ENCODE measurements at places on chromosomes 16 and 17. TPM values are rescaled to one million over a fixed set of nuclear protein-coding genes. Genes with fewer than 3 reads are reported as not detected.

The IFT20 gene
- 39.1 TPM for polyA plus RNA-seq

The GLTPD2 gene
- polyA plus RNA-seq: not detected

The CHST4 gene
- polyA plus RNA-seq: not detected

The DNAH9 gene
- not detected for polyA plus RNA-seq

The PROCA1 gene
- polyA plus RNA-seq: 0.71 TPM

The NPB gene
- 0.21 TPM for polyA plus RNA-seq

The NGFR gene
- 0.10 TPM for polyA plus RNA-seq

The AXIN1 gene
- polyA plus RNA-seq: 4.0 TPM

The ADGRG1 gene
- 1.1 TPM for polyA plus RNA-seq

The C16orf89 gene
- not detected for polyA plus RNA-seq

The STH gene
- not detected for polyA plus RNA-seq

The CD300E gene
- not detected for polyA plus RNA-seq

The CCDC154 gene
- 0.04 TPM for polyA plus RNA-seq

DNA sequence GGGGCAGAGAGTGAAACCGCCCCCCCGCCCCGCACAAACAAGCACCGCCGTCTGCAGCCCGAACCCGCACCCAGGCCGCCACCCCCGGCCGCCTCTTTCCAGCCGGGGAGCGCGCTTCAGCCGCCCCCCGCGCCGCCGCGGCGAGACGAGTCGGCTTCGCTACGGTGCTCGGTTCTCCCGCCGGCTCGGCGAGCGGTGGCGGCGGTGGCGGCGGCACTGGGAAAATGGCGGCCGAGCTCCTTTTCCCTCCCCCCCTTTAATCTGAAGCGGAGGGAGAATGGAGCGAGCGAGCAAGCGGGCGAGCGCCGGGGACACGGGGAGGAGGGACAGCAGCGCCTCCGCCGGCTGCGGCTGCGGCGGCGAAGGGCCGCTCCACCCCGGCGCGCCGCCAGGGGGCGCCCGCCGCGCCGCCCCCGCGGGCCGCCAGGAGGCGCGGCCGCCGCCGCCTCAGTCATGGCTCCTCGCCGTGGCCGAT is at the start of gene KANSL1:
TSS of gene KANSL1 (minus strand) at position 279 of the 475 bp plus-strand sequence. CDS start 21,286 bp downstream, outside the sequence.
- DNase-seq: no peak

DNA sequence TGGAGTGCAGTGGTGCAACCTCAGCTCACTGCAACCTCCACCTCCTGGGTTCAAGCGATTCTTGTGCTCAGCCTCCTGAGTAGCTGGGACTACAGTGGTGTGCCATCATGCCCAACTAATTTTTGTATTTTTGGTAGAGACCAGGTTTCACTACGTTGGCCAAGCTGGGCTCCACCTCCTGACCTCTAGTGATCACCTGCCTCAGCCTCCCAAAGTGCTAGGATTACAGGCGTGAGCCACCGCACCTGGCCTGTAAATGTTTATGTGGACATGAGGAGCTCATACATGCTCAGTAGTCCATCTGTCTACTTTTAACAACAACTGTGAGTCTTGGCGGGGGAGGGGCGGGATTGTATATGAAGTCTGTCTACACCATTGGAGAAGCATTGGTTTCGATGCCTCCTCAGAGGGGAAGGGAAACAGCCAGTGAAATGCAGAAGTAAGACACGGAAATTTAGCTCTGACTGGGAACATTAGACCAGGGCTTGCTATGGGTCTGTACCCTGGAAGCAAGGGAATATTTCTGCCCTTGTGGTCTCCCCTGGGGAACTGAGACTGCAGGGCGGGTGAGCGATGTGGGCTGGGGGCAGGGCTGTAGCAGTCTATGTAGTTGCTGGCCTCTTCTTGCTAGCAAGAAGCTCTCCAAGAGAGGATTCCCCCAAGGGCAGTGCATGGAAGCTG is 9.3 kb downstream of the NUBP1 start:
- DNase-seq: no peak

GRCh38 chr17:67360880-67361279 is 5.5 kb downstream of the PSMD12 start:
- no peak for DNase-seq

- DNase-seq: no peak
Measured at GRCh38 chr17:39208136-39208535, 8.1 kb downstream of the RPL19 start.

DNA sequence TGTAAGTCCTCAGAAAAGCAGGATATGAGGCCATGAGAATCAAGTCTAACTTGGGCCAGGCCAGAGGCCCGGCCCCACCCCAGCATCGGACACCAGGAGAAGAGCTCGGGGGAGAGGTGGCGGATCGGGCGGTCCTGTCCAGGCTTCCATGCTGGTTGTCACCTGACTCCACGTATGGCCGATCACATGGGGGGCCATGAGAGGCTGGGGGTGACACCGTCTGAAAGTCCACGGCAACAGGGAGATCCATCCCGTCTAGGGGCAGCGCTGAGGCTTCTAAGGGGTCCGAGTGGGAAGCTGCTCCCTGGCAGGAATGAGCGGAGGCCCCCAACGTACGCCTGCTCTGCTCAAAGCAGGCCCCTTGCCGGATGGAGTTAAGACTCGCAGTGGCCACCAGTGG is 25.8 kb downstream of the ENGASE start:
- no peak for DNase-seq

DNA sequence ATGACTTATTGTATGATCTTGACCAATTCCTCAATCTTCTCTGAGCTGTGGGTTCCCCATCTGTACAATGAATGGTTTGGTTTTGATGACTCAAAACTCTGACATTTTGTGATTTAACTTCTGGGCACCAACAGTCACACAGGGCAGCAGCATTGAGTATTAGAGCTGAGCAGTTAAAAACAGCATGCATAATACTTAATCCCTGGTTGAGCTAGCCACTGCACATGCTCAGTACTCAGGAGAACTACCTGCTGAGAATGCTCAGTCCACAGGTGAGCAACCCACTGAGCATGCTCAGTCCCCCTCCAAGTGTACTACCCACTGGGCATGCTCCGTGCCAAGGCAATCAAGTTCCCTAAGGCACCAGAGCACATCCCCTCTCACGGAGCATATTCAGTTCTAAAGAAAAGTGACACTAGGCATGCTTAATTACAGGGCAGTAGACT is 68.7 kb downstream of the AIPL1 start:
- no peak for DNase-seq

GRCh38 chr17:45775148-45775547 is 9.0 kb upstream of the CRHR1 start:
- DNase-seq: no peak

DNA sequence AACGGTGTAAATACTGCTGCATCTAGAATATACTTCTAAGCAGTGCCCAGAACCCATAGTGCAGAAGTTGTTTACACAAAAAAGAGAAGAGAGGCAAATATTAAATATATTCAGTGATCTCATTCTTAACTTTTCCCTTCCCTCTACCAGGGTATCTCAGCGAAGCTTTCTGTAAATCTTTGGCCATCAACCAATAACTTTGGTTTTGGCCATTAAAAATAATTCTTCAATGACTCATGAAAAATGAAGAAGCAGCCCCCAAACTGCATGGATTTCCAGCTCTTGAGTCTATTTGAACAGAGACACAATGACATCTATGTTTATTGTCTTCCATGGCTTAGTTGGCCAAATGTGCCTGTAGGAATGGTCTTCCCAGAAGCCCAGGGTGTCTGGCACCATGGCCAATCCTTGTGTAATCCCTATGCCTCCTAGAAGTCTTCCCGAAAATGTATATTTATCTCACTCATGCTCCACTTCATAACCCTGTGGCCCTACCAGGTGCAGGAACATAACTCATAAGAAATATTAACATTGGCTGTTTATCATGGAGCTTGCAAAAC is 646.6 kb downstream of the TOX3 start:
- no peak for DNase-seq

- no peak for DNase-seq
Measured at GRCh38 chr16:30557707-30557956, 542 bp downstream of the ZNF764 start.

DNA sequence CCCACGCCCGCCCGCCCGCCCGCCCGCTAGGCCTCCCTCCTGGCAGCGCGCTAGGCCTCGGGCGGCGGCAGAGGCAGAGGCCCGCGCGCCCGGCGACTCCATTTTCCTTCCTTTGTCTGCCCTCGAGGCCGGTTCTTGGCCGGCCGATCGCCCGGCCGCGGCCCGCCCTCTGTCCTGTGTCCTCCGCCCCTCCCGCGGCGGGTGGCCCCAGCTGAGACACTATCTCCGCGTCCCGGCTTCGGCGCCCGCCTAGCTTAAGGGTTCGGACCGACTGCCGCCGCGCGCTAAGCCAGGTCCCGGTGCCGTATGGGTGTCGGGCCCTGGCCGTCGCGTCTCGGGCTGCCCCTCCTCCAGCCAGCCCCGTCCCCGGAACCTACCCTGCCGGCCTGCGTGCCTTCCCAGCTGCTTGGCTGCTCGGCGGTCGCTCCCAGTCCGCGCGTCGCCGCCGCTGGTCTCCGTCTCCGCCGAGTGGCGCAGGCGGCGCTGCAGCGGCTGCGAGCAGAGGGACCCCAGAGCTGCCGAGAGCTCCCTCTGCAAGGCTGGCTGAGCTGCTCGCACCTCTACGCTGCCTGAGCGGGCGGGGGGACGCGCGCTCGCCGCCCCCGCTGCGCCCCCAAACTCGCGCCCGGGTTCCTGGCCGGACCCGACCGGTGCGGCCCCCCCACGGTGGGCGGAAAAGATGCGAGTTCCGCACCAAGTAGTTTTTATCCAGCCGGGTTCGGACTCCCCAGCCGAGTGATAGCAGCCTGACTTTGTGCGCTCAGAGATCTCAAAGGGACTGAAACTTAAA is 787 bp downstream of the CTCF start:
- no peak for DNase-seq

- no peak for DNase-seq
Measured at GRCh38 chr16:20928774-20929411, 28.3 kb downstream of the LYRM1 start.

DNA sequence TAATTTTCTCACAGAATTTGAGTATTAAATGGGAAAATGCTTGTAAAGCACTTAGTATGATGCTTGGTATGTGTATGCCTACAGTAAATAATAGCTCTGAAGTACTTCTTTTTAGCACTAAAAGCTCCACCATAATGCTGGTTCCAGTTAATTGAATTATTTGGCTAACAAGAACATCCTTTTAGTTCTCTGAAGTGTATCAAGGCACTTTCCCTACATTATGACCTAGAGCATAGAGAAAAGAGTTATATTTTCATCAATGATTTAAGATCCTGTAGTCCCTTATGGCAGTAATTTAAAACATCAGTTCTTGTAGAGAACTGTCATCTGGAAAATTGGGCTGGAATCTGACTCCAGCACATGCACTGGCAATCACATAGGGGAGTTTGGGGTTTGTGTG is 21.9 kb upstream of the PHAF1 start:
- DNase-seq: no peak

- DNase-seq: no peak
Measured at GRCh38 chr16:27285676-27286196, 17.2 kb upstream of the NSMCE1 start.

- DNase-seq: no peak
Measured at GRCh38 chr16:82715160-82715559, 88.4 kb downstream of the CDH13 start.

GRCh38 chr16:85623250-85623649 is 10.1 kb downstream of the GSE1 start:
- no peak for DNase-seq

- no peak for DNase-seq
Measured at GRCh38 chr17:80955671-80956280, 35.9 kb upstream of the CHMP6 start.

- no peak for DNase-seq
Measured at GRCh38 chr17:41390411-41390938, 6.9 kb downstream of the KRT31 start.

GRCh38 chr17:70478902-70479301 is 309.6 kb downstream of the KCNJ2 start:
- DNase-seq: no peak

DNA sequence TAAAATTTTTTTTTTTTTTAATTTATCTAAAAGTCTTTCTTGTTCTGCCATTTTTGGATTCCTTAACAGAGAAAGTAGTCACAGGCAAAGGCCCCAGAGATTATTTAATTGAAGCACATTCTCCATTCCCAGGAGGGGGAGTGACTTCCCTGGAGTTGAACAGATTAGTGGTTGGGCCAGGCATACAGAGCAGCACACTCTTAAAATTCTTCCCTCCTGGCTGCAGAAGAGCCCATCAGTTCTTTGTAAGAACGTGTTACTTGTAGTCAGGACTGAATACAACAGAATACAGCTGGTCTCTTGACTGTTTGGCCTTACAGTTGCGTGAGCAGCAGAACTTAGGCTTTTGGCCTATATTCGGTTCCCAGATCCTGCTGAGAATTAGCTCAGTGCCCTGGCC is 1.8 kb downstream of the ALKBH5 start:
- no peak for DNase-seq

DNA sequence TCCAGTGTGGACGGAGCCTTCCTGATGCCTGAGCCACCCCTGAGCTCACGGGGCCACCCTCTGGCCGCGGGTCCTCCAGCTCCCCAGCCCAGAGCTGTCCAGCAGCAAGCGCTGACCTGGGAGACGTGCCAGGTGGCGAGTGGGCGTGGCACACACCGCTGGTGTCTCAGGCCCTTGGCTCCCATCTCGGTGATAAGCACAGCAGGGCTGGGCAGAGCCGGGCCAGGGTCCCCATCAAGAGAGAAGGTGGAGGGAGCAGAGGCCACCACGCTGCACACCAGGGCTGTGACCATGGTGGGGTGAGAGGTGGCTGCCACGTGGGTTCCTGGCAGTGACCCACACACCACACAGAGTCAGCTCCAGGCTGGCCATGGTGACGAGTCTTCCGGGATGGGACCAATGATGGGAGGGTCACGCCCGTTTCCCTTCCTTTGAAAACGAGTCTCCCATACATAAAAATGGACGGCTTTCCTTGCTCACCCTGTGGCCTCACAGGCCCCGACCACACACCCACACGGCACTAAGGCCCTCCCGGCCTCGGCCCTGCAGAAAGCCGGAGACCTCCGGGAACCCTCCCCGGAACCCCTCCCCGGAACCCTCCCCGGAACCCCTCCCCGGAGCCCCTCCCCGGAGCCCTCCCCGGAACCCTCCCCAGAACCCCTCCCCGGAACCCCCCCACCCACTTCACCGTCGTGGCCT is 16.8 kb downstream of the UTS2R start:
- no peak for DNase-seq

DNA sequence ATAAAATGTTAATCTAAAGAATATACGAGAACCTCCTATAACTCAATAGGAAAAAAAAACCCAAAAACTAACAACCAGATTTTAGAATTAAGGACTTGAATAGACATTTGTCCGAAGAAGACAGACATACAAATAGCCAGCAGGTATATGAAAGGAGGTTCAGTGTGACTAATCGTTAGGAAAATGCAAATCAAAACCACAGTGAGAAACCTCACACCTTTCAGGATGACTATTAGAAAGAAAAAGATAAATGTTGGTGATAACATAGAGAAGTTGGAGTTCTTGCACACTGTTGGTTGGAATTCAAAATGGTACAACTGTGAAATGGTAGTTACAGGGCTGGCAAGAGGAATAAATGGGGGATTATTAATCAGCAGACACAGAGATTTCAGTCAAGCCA is 339.0 kb downstream of the TMEM114 start:
- no peak for DNase-seq
